ENCODE measurements at places on chromosomes 3 and 15.

DNA sequence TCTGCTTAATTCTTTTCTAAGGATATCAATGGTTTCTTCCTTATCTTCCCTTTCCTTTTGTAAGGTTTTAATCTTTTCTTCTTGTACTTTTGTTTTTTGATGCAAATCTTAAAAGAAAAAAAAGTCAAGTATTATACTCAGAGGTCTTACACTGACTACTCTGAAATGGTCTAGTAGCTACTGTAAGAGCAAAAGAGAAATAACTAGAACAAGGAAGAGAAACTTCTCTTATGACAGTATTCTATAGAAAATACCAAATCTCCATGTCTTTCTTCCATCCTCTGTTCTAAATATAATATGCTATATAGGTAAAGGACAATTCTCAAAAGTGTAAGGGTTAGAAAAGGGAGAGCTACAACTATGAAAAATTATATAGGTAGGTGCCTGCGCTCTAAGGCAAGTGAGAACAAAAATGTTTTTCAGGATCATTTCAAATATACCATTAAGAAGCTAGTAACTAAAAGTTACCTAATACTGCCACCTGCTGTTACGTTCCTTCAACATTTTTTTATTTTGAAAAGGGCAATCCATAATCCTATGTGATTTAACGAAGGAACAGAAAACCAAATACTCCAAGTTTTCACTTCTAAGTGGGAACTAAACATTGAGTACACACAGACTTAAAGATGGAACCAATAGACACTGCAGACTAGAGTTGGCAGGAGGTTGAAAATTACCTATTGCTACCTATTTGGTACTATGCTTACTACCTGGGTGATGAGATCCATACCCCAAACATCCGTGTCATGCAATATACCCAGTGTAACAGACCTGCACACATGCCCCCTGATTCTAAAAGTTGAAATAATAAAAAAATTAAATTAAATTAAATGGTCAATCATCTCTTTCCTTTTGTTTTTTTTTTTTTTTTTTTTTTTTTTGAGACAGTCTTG, 36.7 kb downstream of the CIP2A start:
- DNase-seq = peak; percentile 59

GRCh38 chr3:81502236-81502635, 259.2 kb downstream of the GBE1 start:
- DNase-seq = no peak

- peak; percentile 65 for DNase-seq
These were observed 19.9 kb downstream of the SPICE1 start for GRCh38 chr3:113495035-113495434.

GRCh38 chr15:56320316-56320715, 44.9 kb upstream of the TEX9 start:
- DNase-seq = no peak

GRCh38 chr15:52308446-52309153, 13.0 kb upstream of the MYO5C start:
- DNase-seq = no peak

DNA sequence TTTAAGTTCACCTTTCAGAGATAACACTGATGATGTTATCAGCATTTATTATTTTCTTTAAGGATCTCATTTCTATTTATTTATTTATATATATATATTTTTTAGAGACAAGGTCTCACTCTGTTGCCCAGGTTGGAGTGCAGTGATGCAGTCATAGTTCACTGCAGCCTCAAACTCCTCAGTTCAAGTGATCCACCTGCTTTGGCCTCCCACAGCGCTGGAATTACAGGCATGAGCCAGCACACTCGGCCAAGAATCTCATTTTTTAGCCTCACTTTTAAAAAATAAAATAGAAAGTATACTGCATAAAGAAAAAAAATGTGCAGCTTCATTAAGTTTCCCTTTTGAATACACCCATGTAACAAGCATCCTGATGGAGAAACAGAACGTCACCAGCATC, 35.6 kb downstream of the PLA2G4D start:
- DNase-seq = no peak

- DNase-seq = no peak
These were observed 59.6 kb upstream of the P3H2 start for GRCh38 chr3:190180268-190180667.

- peak; percentile 49 for DNase-seq
These were observed 1.4 kb downstream of the LOXL1 start for GRCh38 chr15:73927476-73928240.

GRCh38 chr3:154169796-154170110, 48.6 kb downstream of the ARHGEF26 start:
- no peak for DNase-seq

DNA sequence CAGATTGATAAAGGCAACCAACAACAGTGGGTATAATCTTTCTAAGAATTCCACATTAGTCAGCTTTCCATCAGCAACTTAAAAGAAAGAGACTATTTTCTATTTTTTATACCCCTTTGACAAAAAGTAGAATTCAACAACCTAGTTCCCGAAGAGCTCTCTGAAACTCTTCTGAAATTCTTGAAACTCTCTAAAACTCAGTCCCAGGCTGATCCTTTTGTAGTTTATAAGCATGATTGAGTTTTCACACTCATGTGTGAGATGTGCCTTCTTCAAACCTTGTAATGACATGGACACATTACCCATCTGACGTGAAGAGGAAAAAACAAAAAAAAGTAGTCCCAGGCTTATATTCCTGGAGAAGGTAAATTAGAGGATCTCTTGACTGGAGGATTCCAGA, 31.4 kb downstream of the RAF1 start:
- DNase-seq = no peak

Measured in RKO (cell line).